ENCODE measurements at places on chromosomes 3 and 15. TPM values are rescaled to one million over a fixed set of nuclear protein-coding genes. Genes with fewer than 3 reads are reported as not detected.

DNA sequence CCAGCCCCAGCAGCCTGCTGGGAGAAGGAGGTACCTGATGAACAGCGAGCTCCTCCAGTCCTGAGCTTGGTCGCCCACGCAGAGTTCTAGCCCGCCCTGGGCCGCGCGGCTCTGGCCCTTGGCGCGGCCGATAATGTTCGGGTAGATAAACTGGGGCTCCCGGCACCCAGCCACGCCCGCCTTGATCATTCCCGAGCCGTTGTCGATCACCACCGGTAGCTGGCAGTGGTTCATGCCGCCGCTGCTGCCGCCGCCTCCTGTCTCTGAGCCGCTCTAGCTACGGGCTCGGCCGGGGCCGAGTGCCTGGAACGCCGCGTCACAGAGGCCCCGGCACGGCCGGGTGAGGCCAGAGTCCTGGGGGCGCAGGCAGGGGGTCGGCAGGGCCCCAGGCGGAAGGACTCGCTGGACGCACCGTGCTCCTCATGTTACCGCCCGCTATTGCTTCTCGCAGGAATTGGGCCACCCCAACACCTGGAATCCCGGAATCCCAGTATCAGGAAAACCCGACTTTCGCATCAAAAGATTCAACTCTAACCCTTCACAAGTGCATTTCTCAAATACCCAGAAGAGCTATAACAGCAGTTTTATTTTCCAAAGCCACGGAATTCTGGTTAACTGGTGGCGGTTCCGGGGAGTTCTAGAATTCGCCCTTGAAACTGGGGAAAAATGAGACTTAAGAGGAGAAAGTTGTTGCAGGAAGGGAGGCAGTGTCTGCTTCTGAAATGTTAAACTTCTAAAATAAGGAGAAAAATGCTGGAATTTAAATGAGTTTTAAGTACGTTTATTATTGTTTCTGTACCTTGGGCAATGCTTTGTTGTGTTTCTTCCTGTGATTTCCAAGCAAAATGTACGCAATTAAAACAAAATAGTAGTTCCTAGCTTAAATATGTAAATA lies at the start of gene ACTRT3:
Gene ACTRT3, minus strand, starts transcription at position 275 of the 895 bp plus-strand sequence. Its CDS starts 41 bp downstream, at position 234.
- H3K27me3 ChIP-seq: no peaks in the 10 kb centered on the region
- peak; percentile 69 for DNase-seq
- peaks cover 28% of the 10 kb centered on the region for H3K4me1 ChIP-seq

- H3K27me3 ChIP-seq: no peaks in the 10 kb centered on the region
- H3K36me3 ChIP-seq: no peaks in the 10 kb centered on the region
- no peak overlapping the region for H3K27ac ChIP-seq
- no peak for DNase-seq
- no peak overlapping the region for H3K4me3 ChIP-seq
Measured at GRCh38 chr3:168736202-168736601, 640.5 kb upstream of the GOLIM4 start.

- no peaks in the 10 kb centered on the region for H3K4me1 ChIP-seq
- H3K4me3 ChIP-seq: no peak overlapping the region
- H3K27me3 ChIP-seq: peaks cover 21% of the 10 kb centered on the region
- H3K36me3 ChIP-seq: no peaks in the 10 kb centered on the region
Measured at GRCh38 chr15:78408961-78409360, 29.1 kb upstream of the IREB2 start.

- no peak for DNase-seq
- H3K27me3 ChIP-seq: no peaks in the 10 kb centered on the region
- no peak overlapping the region for H3K27ac ChIP-seq
- no peak overlapping the region for H3K4me3 ChIP-seq
Measured at GRCh38 chr3:51388286-51389029, 2.6 kb upstream of the RBM15B start.

POLR2M gene
- 53.6 TPM for total RNA-seq

Data from left ventricle myocardium inferior (tissue), 1 donor.